ENCODE measurements at places on chromosomes 7 and 10.

DNA sequence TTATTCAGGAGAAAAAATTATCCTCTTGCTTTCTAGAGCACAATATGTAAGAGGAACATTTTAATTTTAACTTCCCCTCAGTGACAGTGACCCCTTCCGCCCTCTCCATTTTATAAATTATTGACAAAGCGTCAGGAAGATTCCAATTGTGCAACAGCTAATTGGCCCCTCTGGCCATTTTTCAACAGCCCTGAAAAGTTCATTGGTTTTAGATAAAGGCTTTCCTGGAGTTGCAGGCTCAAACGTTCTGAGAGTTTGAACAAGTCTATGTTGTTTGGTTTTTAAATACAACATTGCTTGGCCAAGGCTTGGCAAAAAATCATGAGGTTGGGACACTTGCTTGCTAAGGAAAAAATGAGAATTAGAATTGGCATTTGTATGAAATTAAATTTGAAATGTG, 422.2 kb upstream of the ANKRD30A start:
- DNase-seq: no peak

GRCh38 chr10:131998050-131998844, 16.5 kb upstream of the BNIP3 start:
- no peak for DNase-seq

DNA sequence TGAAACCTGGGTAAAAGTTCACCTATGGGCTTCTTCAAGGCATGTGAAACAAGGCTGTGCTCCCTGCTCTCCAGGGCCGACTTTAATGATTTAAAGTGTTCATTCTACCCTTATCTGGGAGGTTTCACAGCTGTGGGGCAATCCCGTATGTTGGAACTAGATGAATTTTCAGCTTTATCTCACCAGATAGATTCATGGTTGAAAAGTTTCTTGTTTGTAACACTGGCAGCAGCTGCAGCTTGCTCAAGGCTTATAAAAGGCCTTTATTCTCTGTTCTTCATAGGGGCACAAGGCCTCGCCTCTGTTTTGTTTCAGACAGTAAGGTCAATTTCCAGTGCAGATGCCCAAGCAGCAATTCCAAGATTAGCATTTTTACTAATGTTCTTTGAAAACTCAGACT, 70.4 kb upstream of the DNAJB12 start:
- no peak for DNase-seq

DNA sequence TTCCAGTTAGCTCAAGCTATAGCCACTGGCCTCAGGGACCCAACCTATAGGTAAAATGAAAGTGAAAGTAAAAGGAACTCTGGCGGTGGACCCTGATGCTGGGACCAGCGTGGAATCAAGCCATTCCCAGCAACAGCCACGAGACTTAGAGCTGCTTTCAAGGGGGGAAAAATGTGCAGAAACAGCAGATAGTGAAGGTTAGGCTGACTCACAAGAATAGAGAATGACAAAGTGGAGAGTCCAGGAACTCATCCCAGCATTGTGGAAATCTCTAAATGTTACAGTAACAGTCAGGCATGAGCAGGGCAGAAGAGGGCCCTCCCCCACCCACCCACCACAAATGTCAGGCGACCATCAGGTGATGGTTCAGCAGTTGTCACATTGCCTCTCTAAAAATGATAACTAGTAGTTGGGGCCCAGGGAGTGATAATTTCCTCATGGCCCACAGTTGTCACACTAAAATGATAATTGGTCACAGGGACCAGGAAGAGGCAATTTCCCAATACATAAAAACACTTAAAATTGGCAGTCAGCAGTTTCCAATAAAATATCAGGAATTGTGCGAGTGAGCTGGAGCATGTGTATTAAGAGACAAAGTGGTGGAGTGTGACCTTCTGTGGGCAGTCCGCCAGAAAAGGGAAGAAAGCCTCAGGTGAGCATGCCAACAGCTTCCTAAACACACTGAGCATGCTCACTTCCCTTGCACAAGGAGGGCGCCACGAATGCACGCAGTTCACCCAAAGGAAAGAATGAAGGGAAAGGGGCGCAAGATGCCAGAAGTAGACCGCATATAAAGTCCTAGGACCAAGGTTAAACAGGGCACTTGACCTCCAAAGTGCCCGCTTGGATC, 129.8 kb upstream of the PPP1R3A start:
- no peak for DNase-seq

DNA sequence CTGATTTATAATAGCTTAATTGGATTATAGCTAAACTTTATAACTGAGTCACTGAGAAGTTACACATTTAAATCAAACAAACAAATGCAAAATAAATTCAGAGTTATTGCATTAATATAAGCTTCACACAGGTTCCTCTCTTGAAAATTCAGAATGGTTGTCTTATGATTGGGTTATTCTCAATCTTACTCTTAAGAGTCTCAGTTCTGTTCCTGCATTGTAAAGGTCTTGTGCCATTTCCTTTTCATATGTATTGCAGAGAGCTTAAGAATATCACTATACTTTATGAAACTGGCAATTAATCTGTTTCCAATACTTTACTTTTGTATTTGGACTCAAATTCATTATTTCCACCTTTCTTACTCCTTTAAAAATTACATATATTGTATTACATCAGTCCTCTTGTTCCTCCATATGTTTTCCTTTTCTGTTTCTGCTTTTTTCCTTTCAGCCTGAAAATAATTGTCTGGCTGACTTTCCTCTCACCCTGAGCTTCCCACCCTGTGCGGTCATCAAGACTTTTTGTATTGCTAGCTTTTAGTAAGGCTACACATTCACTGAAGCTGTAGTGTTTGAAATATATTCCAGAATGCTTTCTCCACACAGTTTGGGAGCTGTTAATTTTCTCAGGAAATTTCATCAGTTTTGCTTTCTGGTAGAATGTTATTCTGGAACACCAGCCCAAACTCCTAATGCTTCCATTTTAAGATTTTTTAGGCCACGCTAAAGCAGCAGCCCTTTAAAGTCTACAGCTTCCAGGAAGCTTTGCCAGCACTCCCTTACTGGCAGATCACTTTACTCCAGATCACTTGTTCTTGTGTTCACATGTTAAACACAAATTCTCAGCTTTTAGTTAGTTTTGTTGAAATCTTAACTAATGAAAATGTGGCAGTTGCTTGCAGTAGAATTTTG, 139.4 kb downstream of the KCND2 start:
- no peak for DNase-seq

DNA sequence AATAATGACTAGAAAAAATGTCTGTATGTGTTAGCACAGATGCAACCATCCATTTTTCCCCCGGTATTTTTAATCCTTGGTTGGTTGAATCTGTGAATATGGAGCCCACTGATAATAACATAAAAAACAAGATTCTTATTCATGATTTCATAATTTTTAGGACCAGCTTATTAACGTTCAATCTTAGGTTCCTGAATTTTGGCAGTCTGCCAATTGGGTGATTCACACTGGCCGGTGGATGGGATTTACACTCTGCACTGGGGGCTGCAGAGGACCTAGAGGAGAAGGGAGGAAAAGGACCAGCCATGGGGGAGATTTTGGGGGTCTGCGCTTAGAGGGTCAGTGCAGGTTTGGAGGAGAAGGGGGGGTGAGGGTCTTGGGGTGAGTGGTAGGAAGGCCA, 327.9 kb downstream of the ACTR3B start:
- no peak for DNase-seq

- DNase-seq: no peak
These were observed 137.2 kb downstream of the PHTF2 start for GRCh38 chr7:77935652-77936348.

- no peak for DNase-seq
These were observed 98.2 kb downstream of the CCNY start for GRCh38 chr10:35434533-35434932.

DNA sequence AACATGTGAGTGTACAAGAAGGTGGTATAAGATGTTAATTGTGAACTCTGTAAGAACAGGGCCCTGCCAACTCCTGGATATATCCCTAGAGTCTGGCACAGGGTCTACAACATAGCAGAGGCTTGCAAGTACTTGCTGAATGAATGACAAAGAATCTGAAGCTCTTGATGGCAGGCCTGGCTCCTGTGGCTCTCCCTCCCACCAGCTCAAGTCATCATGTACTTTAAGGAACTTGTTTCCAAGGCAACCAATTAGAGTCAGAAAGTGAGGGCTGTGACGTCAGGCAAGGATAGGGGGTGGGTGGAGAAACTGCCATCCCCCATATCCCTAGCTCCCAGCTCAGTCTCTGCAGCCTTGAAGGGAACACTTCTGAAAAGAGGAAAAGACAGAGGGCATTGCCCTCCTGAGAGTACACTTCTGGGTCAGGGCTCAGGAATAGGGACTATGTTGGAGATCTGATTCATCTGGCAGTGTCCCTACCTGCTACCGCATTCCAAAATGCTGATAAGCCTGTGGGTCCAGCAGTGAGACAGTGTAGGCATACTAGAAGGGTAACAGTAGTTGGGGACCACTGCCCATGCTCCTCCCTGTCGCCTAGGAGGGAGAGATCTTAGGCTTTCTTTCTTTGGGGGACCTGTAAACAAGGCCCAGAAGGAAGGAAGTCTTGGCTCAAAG, 34.6 kb upstream of the BTRC start:
- no peak for DNase-seq

GRCh38 chr10:52658112-52658511, 114.5 kb downstream of the MBL2 start:
- DNase-seq: no peak

DNA sequence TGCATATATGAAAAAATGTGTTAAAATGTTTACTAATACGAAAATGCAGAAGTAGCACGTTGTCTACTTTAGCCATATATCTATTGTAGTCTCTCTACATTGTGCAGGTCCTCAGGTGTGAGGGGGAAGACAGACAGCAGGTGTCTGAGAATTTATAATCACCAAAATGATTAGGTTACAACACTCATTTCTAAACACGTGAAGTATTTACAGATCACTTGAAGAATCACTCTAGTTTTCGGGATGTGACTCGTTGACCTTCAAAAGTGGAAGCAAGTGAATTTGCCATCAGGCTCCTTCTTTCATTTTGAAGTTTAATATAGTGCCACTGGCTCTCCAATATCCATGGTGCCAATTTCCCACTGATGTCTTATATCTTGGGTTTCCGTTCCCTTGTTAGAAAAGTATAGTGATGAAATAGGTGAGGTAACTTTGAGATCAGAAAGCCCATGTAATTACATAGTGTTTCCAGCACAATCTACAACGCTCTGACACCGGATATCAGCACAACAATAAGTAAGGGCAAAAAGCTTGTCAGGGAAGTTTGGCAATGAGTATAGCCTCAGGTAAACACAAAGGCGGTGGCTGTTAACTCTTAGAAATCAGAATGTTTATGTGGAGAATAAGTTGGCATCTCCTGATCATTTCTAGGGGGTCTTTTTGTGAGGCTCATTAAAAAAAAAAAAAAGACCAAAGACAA, 57.5 kb upstream of the SP4 start:
- DNase-seq: peak; percentile 82

GRCh38 chr7:84916161-84916560, 270.7 kb downstream of the SEMA3D start:
- DNase-seq: no peak

- DNase-seq: no peak
These were observed 14.7 kb downstream of the CDNF start for GRCh38 chr10:14822879-14823755.

GRCh38 chr10:109887243-109887642, 36.1 kb downstream of the XPNPEP1 start:
- DNase-seq: no peak

DNA sequence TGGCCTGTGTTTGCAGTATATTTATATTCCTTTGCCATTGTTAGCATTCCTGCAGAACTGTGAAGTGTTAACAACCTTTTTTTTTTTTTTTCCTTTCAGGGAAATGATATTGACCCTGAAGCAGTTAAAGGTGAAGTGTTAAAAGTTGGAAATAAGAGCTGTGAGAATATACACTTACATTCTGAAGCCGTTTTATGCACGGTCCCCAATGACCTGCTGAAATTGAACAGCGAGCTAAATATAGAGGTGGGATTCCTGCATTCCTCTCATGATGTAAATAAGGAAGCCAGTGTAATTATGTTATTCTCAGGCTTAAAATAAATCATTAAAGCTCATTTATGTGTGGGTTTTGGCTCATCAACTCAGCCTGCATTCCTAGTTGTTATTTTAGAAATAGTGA, 92.8 kb upstream of the CAPZA2 start:
- no peak for DNase-seq

DNA sequence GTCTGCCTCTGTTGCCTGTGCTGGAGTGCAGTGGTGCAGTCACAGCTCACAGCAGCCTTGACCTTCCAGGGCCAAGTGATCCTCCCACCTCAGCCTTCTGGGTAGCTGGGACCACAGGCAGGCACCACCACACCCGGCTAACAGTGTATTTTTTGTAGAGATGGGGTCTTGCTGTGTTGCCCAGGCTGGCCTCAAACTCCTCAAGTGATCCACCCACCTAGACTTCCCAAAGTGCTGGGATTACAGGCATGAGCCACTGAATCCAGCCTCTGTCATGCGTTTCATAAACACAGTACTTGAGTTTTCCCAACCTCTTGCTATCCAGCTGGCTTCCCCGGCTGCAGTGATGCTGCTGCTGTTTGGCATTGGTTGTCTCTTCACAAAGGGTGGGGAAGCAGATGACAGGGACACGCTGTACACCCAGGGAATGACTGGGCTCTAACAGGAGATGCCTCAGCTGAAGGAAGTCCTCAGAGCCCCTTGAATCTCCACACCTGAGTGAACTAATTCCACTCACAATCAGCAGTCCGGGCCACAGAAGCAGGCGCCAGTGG, 191.5 kb downstream of the DIP2C start:
- DNase-seq: no peak

- DNase-seq: no peak
These were observed 89.8 kb downstream of the ARL4A start for GRCh38 chr7:12777257-12777656.

- peak; percentile 13 for DNase-seq
These were observed at the start of gene ZPBP for GRCh38 chr7:50092579-50093491. Gene ZPBP, minus strand, starts transcription at chr7:50093246. Its CDS starts 52 bp downstream, at chr7:50093194.

GRCh38 chr10:92328993-92329392, 38.0 kb downstream of the MARCHF5 start:
- DNase-seq: no peak

DNA sequence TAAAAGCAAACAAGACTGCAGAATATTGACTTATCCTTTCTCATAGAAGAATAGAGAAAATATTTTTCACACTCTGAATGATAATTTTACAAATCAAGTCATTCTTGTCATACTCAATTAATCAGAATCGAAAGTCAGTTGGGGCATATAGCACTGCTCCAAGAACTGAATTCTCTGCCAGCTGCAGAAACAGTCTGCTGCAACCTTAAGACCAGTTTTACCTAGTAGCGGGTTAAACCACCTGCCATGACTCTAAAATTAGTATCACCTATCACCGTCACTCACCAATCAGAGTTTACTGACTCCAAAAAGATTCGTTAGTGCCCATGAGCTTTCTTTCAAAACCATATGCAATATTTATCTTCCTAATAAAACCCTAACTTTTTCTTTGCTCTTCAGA, 429.0 kb upstream of the GRM3 start:
- DNase-seq: no peak

- no peak for DNase-seq
These were observed 28.4 kb downstream of the ARHGAP22 start for GRCh38 chr10:48576501-48576900.

GRCh38 chr7:138738551-138739335, 37.6 kb upstream of the SVOPL start:
- DNase-seq: peak; percentile 66

DNA sequence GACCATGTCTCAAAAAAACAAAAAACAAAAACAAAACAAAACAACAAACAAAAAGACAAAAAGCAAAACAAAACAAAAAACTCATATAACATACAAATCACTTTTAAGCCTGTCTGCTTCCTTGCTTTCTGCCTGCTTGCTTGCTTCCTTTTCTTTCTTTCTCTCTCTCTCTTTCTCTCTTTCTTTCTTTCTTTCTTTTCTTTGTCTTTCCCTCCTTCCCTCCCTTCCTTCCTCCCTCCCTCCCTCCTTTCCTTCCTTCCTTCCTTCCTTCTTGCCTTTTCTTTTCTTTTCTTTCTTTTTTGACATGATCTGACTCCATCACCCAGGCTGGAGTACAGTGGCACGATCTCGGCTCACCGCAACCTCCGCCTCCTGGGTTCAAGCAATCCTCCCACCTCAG, 15.9 kb upstream of the TRA2A start:
- DNase-seq: no peak
